ENCODE measurements at places on chromosomes 3 and 15.

GRCh38 chr3:70974747-70975146 lies 608.8 kb downstream of the FOXP1 start:
- no peak for DNase-seq

GRCh38 chr3:162489853-162490252 lies 993.2 kb downstream of the OTOL1 start:
- DNase-seq = no peak

- DNase-seq = no peak
Observed at GRCh38 chr3:165846056-165846455, 8.8 kb upstream of the BCHE start.

- DNase-seq = no peak
Observed at GRCh38 chr3:122502139-122502538, 12.6 kb downstream of the KPNA1 start.

DNA sequence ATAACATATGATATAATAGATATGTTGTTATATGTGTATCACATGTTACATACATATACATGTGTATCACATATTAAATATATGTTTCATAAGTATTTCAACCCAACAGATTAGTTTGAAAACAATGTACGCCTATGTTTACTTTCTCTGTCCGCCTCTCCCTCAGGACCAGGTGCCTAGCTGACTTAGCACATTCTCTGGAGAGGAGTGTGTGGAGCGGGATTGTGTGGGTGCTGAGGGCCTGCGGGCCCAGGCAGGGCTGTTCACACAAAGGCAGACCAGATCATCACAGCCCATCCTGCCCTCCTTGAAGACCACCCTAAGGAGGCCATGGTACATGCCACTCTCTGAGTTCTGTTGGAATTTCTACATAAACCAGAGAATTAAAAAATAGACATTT lies 81.0 kb downstream of the PLXNA1 start:
- DNase-seq = no peak

GRCh38 chr15:40746916-40747418 lies 8.1 kb downstream of the RMDN3 start:
- DNase-seq = no peak

DNA sequence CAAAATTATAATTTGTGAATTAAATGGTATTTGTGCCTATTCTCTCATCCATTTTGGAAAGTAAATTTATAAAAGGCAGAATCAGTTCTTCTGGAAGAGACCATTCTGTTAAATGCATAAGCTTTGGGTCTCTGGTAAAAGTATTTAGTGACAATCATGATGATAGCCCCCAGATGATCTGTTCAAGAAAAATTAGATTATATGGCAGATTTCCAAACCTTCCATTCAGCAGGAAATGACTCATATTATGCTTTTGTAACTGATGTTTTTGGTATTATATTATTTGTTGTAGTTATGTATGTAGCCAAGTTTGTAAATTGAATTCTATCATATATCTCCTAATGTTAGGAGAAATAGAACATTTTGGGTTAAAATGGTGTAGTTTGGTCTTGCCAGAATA lies 340.8 kb upstream of the DPH6 start:
- no peak for DNase-seq

GRCh38 chr3:172148702-172149565 lies 109.6 kb downstream of the FNDC3B start:
- no peak for DNase-seq

- DNase-seq = no peak
Observed at GRCh38 chr3:125695688-125696087, 100.4 kb upstream of the OSBPL11 start.

GRCh38 chr15:35043373-35044095 lies 41.6 kb downstream of the NANOGP8 start:
- no peak for DNase-seq

- no peak for DNase-seq
Observed at GRCh38 chr3:171565481-171566058, 105.4 kb upstream of the TNIK start.

GRCh38 chr3:129481766-129482332 lies 41.8 kb downstream of the IFT122 start:
- no peak for DNase-seq

- no peak for DNase-seq
Observed at GRCh38 chr3:124669470-124669869, 60.8 kb upstream of the UMPS start.

- DNase-seq = no peak
Observed at GRCh38 chr15:40266828-40267304, 16.0 kb downstream of the ANKRD63 start.

GRCh38 chr15:90581771-90582352 lies 52.1 kb downstream of the CRTC3 start:
- DNase-seq = no peak

DNA sequence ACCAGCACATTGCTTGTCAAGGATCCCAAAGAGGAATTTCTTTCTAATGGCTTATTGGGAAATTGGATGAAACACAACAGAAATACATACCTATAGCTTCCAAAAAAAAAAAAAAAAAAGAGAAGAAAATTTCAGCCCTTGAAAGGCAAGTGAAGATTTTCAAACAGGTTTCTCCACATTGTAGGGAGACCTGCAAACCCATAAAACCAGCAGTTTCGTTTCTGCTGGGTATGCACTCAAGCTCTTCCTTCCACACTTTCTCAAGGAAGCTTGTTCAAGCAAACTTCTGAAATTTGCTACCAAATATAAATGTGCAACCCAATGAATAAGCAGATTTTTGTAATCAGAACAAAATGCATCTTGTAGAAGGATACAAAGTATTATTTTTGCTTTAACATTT lies 15.9 kb upstream of the SH3BP5 start:
- DNase-seq = no peak

- DNase-seq = no peak
Observed at GRCh38 chr15:87450314-87450713, 806.2 kb downstream of the NTRK3 start.

DNA sequence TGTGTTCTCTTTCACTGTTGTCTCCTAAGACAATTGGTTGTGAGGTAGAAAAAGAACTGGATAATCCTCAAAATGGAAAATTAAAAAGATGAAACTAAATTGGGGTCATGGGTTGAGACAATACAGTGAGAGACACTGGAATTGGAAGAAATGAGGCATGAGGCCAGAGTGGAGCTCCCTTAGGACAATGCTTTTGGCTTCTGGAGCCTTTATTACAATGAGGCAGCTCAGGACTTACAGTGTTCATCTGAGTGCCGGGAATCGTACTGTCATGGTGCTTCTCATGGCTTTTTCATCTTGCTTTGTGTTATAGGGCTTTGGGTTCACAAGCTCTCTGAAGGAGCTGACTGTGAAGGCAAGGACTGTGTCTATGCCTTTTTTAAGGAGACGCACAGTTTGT lies 293.5 kb downstream of the SOX2 start:
- DNase-seq = no peak

GRCh38 chr3:9222956-9223639 lies 26.3 kb downstream of the SRGAP3 start:
- DNase-seq = no peak

GRCh38 chr3:196810963-196811581 lies 56.6 kb upstream of the SENP5 start:
- DNase-seq = no peak

DNA sequence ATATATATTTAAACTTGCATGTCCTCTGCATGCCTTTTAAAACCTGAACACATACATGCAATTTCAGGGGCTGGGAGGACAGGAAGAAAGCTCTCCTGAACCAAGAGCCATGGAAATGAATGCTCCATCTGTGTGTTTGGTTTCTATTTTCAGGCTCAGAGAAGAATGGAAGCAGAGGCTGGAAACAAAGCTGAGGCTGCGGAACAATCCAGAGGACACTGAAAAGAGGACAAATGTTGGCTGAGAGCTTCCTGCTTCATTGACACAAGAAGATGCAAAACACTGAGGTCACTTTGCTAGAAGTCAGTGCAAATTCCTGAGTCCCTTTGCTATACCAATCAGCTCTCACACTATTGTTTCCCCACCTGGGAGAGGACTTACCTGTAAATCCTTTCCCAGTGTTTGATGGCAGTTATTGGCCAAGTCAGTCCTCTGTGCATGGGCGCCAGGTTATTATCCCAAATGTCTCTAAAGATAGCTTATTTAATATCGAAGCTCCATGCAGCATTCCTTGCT lies 12.7 kb downstream of the FAM240A start:
- no peak for DNase-seq

DNA sequence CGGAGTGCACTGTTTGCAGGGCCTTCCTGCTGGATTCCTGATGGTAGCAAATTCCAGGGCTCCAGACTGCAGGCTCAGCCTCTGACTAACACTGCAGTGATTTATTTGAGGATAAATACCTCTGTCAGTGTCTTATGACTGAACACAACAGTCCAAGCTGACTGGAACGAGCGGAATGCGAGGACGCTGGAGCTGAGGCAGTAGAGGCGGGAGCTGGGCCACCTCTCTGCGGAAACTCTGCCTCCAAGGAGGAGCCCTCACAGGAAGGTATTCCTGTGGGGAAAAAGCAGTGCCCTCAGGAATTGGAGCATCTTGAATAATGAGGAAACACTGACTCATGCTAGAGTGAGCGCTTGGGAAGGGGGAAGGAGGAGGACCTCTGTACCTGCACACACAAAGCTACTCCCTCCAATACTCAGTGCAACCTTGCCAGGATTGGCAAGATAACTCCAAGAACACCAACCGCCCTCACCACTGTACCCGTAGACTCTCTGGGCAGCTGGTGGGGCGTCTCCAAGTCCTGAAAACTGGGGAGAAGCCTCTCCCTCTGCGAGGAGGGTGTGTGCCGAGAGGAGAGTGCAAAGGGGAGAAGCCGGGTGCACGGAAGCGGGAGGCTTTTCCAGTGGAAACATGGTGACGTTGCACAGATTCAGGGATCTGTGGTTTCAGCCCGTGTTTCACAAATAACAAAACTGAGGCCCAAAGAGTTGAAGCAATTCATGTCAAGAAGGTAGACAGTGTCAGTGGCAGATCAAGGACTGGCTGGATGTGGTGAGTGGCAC lies 43.0 kb downstream of the VGLL4 start:
- DNase-seq = no peak

GRCh38 chr3:180704532-180704931 lies 25.2 kb upstream of the CCDC39 start:
- DNase-seq = no peak

GRCh38 chr15:35722501-35722900 lies 176.5 kb upstream of the DPH6 start:
- no peak for DNase-seq

- DNase-seq = no peak
Observed at GRCh38 chr3:126540342-126540849, 16.4 kb downstream of the CHST13 start.

- no peak for DNase-seq
Observed at GRCh38 chr3:61819861-61820260, 258.5 kb downstream of the PTPRG start.

GRCh38 chr3:130654921-130655320 lies 91.7 kb downstream of the PIK3R4 start:
- no peak for DNase-seq

- peak; percentile 18 for DNase-seq
Observed at GRCh38 chr3:65732051-65732935, 306.4 kb downstream of the MAGI1 start.

- DNase-seq = no peak
Observed at GRCh38 chr15:101391981-101392640, 97.1 kb upstream of the SNRPA1 start.

DNA sequence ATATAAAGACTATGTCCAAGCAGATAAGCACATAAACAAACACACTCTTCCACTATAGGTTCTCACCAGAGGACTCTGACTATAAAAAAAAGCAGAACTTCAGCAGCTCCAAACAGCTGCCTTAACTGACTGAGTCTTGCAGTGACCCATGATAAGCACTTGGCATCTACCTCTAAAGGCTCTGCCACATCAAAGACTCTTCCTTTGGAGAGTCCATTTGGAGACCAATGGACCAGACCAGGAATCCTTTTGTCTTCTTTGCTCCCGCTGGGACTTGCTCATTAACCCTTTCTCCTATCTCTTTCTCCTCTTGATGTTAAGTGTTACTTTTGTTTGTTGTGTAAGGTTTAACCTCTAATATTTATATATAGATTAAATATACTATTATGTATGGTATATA lies 424.1 kb downstream of the RSL24D1 start:
- DNase-seq = no peak

DNA sequence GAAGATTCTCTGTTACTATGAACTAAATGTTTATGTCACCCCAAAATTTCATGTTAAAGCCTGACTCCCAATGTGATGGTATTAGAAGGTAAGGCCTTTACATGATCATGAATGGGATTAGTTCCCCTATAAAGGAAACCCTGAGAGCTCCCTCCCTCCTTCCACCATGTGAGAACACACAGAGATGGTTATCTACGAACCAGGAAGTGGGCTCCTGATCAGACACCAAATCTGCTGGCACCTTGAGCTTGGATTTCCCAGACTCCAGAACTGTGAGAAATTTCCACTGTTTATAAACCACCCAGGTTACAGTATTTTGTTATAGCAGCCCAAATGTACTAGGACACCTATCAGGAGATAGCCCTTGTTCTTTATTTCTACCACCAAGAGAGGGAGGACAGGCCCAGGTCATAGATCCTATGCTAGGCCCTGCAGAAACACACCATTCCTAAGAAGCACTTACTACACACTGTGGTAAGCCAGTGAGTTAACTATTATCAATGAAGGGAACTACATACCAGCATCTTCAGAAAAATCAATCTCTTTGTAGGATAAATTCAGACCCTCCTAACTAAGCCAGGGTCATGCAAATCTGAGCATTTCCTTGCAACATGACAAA lies 59.0 kb downstream of the PRKAR2A start:
- DNase-seq = no peak

- DNase-seq = no peak
Observed at GRCh38 chr3:71975573-71975972, 190.6 kb upstream of the PROK2 start.

DNA sequence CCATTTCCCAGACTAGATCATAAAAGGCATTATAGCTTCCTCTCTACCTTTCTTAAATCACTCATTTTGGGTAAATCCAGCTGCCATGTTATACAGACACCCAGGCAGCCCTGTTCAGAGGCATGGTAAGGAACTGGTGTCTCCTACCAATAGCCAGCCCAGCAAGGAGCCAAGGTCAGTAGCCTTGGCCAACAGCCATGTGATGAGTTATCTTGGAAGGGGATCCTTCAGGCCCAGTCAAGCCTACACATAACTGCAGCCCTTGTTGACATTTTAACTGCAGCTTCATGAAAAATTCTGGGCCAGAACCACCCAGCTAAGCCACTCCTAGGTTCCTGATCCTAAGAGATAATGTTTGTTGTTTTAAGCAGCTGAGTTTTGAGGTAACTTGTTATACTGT lies 29.0 kb upstream of the ZMAT3 start:
- no peak for DNase-seq

- no peak for DNase-seq
Observed at GRCh38 chr3:195070336-195070735, 200.6 kb downstream of the XXYLT1 start.

DNA sequence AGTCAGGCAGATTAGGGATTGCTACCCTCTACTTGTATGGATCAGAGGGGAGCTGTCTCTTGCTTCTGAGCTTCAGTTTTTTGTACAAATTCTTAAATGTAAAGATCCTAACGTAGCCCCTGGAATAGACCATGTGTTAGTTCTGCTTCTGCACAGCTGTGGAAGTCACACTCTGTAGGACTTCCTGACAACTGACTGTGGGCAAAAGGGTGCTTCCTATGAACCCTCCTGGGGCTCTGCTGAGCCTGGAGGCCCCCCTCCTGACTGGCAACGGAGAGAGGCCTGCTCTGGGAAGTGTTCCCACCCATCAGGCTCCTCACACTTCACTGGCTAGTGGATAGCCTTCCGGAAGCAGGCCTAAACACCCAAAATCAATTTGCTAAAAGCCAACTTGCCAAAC lies 131.0 kb downstream of the RPLP1 start:
- DNase-seq = no peak

- DNase-seq = no peak
Observed at GRCh38 chr3:12895391-12896062, 54.2 kb upstream of the RPL32 start.

GRCh38 chr3:115469649-115470048 lies 153.7 kb upstream of the GAP43 start:
- no peak for DNase-seq
